ENCODE measurements at places on chromosomes 13 and 19. TPM values are rescaled to one million over a fixed set of nuclear protein-coding genes. Genes with fewer than 3 reads are reported as not detected.

- no peak for DNase-seq
These were observed 1.7 kb downstream of the ZNF160 start for GRCh38 chr19:53101518-53101917.

DNA sequence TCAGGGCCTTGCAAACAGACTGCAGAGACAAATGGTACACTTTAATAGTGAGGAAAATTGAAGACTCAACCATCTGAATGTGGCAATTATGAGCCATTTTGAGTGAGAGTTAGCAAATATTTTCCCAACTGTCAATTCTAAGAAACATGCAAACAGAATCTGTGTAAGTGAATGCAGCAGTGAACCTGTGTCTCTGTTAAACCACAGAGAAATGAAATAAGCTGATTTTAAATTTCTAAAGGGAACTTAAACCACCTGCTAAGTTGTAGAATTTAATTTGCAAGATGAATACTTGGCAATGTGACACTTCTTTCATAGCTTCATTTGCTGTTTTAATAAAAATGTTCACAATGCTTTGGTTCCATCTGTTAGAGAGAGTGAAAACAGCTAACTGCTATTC is 42.0 kb upstream of the TDRD3 start:
- no peak for DNase-seq

GRCh38 chr19:46844067-46844489 is 6.6 kb downstream of the AP2S1 start:
- no peak for DNase-seq

DNA sequence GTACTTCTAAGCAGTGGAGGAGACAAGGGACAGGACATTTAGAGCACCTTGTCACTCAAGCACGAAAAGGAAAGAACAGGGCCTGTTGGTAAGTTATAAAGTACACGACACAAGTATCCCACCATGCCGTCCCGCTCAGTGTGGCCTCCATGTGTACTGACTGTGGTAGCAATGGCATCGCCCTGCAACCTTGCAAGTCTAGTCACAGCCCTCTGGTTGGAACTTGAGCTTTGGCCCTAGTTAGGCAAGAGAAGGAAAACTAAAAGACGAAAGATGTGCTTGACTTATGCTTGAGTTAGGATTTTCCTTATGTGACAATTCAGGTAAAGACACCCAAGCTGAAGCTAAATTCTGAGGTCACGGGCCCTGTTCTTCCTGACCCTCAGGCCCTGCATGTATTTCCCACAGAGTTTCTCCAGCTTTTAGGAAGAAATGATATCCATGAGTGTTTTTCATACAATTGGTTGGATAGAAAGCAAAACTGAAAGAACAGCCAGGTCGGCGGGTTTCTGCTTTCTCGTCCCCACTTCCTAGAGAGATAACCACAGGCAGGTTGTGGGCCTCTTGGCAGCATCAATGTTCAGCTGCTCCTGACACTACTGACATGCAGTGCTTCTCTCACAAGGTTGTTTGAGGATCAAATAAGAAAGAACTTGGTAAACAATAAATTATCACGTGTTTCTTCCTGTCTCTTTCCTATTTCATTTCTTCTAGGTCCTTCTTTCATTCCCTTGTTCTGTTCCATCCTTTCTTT is 216.2 kb downstream of the IRS2 start:
- DNase-seq: no peak

The REEP6 gene
- total RNA-seq: 3.9 TPM

The GAPDHS gene
- not detected for total RNA-seq

Measured in chondrocyte (in vitro differentiated cells).